ENCODE measurements at places on chromosomes 7 and 10.

DNA sequence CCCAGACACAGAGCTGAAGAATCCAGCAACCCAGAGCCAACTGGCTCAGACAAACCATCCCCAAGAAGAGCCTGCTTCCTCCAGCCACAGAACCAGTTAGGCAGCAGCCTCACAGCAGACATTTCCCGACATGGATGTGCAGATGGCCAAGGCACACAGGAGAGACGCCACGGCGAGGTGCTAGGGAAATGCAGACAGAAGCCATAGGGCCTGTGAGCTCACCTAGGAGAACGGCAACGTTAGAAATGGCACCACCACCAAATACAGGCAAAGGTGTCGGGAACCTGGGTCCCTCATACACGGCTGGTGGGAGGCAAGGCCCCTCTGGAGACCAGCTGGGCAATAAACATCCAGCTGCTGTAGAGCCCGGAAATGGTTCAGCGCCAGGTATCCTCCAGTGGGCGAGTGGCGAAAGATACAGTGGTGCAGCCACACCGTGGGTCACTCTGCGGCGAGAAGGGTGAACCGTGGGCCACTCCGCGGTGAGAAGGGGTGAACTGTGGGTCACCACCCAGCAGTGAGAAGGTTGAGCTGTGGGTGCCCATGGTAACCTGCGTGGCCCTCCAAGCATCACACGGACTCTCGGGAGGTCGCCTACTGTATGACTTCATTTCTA, 31.2 kb downstream of the JAKMIP3 start:
- DNase-seq, result peak; percentile 51

DNA sequence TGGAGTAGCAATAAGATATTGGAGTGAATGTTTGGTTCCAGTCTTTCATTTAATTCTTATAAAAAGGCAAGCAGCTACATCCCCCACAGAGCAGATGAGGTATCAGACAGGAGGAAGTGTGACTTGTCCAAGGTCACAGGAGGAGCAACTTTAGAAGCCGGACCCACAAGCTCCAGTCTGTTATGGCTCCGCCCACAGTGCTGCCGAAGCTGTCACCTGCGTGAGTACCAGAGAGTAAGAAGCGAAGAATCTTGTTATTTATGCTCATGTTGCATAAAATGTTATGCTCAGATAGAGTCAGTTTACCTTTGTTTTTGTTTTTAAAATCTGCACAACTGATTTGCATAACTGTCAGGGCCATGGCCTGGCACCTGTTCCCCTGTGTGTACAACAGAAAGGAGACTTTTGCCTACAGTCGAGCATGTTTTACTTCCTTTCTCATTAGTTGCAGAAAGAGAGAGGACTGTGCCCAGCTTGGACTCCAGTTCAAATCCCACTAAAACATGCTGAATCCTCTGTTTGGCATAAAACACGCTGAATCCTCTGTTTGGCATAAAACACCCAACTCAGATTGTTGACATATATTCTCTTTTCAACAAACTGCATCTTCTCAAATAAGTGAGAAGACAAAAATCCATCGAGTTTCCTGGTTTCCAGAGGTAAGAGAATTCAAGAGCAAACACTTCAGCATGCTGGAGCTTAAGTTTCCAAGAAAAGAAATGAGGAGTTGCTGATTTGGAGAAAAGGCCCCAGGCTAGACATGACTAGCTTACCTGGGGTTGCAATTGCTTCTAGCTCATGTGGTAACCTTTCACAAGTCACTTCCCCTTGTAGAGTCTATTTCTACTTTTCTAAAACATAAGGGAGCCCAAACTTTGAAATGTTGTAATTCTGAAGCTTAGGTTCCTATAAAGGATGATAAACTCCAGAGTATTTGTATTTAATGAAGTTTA, 409.8 kb upstream of the ZMIZ1 start:
- DNase-seq, result no peak

DNA sequence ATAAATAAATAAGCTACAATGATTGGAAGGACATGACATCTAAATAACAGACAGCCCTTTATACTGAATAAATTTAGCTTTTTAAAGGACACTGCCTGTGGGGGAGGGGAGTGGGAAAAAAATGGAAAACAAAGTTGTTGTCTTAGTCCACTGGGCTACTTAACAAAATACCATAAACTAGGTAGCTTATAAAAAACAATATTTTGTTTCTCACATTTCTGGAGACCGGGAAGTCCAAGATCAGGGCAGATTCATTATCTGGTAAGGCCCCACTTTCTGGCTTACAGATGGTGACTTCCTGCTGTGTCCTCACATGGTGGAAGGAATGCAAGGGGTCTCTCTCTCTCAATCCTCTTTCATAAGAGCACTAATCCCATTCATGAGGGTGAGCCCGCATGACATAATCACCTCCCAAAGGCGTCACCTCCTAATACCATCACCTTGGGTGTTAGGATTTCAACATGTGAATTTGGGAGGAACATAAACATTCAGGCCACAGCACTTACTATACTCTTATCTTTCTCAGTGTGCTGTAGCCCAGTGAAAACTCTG, 43.0 kb downstream of the DNAJC12 start:
- DNase-seq, result no peak

GRCh38 chr7:127968547-127968946, 62.7 kb downstream of the LRRC4 start:
- DNase-seq, result peak; percentile 28

DNA sequence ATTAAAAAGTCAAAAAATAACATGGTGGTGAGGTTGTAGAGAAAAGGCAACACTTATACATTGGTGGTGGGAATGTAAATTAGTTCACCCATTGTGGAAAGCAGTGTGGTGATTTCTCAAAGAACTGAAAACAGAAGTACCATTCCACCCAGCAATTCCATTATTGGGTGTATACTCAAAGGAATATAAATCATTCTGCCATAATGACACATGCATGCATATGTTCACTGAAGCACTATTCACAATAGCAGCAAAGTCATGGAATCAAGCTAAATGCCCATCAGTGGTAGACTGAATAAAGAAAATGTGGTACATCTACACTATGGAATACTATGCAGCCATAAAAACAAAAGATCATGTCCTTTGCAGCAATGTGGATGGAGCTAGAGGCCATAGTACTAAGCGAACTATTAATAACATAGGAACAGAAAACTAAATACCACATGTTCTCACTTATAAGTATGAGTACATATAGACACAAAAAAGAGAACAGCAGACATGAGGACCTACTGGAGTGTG, 66.1 kb upstream of the MKLN1 start:
- no peak for DNase-seq

DNA sequence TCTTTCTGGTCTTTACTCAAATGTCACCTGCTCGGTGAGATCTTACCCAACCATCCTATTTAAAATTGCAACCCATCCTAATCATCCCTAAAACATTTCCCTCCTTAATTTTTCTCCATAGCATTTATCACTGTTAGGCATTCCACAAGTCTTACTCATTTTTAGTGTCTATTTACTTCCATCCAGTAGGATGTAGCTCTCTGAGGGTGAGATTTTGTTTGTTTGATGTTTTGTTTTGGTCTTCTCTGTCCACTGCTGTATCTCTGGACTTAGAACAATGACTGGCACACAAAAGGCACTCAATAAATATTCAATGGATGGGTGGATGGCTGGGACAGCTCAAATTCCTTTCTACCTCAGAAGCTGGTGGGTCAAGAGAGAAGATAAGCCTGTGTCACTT, 15.8 kb upstream of the DUSP5 start:
- DNase-seq, result no peak

- DNase-seq, result no peak
Observed at GRCh38 chr10:62083412-62084267, 182.1 kb downstream of the ARID5B start.

GRCh38 chr10:21372651-21373410, 152.7 kb downstream of the SKIDA1 start:
- peak; percentile 81 for DNase-seq

DNA sequence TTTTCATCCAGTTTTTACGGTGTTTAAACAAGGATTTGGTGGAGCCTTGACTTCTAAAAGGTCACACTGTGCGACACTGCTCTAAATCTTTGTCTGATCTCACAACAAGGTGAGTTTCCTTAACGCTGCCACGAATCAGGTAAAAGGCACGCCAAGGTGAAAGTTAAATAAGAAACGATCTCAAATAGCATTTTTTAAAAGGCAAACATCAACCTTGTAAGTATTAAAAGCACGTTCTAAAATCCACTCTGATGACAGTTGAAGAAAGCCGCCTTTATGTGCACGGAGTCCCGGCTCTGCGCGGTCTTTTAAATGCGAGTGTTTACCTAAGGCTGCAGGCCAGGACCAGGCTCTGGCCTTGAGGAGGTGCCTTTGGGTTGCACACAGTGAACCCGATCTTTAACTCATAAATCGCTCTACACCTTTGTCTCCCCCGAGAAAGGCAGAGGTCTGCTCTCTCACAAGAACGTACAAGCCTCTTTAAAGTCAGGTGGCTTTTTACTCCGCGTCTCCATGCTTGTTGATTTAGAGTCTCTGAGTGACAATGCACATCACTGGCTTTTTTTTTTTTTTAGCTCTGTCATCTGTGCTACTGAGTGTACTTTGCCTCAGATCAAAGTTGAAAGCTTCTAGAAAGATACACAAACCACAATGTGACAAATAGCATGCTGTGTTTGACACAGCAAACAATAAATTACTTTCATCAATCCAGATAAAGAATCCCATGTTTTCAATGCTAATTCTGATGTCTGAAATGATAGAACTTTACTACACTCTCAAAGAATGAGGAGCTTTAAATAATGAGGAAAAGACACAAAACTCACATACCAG, 25.9 kb upstream of the RNF32 start:
- DNase-seq, result no peak

GRCh38 chr7:71221549-71221948, 89.6 kb downstream of the GALNT17 start:
- DNase-seq, result no peak

GRCh38 chr10:28008054-28008453, 9.2 kb upstream of the ODAD2 start:
- DNase-seq, result no peak

- peak; percentile 15 for DNase-seq
Observed at GRCh38 chr10:42960491-42960990, 116.3 kb upstream of the RET start.

Data from kidney (tissue), 22 donors.